ENCODE measurements at places on chromosomes 1 and 21.

GRCh38 chr1:226602186-226603021, 53.8 kb downstream of the STUM start:
- no peak for DNase-seq

DNA sequence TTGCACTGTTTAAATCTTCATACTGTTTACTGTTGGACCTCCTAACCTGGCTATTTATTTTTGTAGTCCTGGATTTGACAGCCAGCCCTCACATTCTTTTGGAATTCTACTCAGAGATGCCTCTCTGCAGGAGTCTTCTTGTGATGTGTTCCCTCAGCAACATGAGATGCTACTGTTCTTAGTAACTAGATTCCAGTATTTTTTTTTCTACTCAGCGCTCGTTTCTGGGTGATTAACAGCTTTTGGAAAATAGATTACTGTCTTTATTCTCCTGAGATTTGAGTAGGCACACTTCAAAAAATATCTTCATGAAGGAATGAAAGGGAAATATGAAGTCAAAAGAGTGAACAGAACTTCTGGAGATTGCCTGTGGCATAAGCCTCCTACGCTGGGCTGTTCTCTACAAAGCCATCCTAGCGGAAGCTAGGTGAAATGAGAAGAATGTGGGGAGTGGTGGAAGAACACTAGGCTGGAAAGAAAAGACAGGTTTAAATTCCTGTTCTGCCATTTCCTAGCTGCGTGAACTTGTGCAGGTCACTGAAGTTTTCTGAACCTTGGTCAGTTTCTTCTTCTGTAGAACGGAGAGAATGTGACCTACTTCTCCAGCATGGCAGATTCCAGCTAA, 75.9 kb downstream of the LRRC8C start:
- DNase-seq, result no peak

DNA sequence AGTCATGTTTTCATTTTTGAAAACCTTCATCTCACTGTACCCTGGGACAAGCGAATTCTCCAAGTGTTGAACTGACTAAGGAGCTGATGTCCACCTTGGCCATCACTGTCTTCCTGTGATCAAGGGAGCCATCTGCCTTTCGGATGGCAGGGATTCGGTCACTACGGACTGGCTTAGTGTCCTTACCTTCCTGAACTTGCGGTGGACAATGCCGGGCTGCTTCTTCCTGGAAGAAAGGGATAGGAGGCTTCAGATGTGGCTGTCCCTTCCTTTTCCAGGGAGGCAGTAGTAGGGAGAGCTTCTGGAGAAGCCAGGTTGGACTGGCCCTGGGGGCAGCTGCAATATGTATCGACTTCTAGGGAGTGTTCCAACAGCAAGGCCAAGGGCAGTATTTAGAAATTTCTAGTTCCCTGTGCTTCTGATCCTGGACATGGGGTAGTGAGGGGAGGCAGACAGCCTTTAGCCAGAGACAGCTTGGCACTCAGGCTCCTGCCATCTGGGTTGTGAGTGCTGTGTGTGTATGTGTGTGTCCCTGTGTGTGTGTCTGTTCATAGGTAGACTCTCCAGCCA, 114.6 kb downstream of the IER5 start:
- no peak for DNase-seq

DNA sequence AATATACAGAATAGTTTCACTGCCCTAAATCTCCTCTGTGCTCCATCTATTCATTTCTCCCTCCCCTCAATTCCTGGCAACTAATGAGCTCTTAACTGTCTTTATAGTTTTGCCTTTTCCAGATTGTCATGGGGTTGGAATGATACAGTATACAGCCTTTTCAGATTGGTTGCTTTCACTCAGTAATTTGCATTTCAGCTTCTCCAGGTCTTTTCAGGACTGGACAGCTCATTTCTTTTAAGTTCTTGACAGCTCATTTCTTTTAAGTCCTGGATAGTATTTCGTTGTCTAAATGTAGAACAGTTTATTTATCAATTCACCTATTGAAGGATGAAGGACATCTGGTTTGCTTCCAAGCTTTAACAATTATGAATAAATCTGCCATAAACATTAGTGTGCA, 22.6 kb downstream of the KRTAP21-3 start:
- DNase-seq, result no peak

DNA sequence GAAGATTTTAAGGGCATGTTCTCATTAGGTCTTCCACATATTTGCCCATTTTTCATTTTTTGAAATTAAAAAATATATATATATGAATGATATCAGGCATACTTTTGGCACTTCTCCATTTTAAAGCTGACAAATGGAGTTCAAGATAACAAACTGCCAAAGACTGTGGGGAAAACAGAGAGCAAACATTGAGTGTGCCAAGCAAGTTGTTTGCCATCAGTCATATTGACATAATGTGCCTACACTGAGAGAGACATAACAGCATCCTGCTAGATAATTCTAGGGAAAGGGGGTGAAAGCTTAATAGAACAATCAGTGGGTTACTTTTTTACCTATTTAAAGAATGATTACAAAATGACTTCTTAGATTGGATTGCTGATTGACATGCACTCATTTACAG, 529.4 kb upstream of the CXADR start:
- no peak for DNase-seq

All from right lung (tissue), 10 donors.